ENCODE measurements at places on chromosomes 7 and 10.

GRCh38 chr7:102286237-102287110 lies at the start of gene SH2B2:
SH2B2 (plus strand) TSS chr7:102286868; CDS start chr7:102300551, 13,683 bp downstream.
- DNase-seq, result no peak

GRCh38 chr7:139698844-139699243 lies 79.0 kb downstream of the HIPK2 start:
- no peak for DNase-seq

- DNase-seq, result no peak
These were observed 7.7 kb downstream of the DDX56 start for GRCh38 chr7:44565795-44566559.

DNA sequence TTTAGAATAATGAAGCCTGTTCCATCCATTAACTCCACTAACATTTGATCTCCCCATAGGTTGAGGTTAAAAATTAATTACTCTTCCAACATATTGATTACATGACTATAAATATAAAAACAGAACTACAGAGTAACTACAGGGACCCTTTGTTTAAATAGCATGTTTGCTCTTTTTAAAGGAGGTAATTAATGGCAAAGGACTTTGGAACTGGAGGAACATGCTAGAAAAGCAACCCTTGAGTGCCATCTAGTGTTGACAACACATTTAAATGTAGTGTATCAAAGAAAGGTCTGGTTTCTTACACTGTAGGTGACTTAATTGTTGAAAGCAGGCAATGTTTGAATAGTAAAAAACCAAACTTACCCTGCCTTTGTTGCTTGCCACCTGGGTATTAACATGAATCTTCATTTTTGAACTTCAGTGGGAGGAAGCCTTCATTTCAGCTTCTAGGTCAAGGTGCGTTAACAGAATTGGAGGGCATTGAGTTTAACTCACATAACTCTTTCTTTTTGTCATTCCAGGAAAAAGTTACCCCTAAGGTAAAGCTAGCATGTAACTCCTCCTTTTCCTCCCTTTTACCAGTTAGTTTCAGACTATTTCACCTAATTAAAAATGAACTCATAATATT lies 52.6 kb upstream of the CAPZA2 start:
- peak; percentile 63 for DNase-seq

All from NT2/D1 (cell line).